Lower lobe of right lung (tissue), 2 donors: ENCODE measurements at places on chromosomes 4 and X. TPM values are rescaled to one million over a fixed set of nuclear protein-coding genes. Genes with fewer than 3 reads are reported as not detected.

- DNase-seq: no peak
These were observed 57.9 kb upstream of the SPRY1 start for GRCh38 chr4:123338715-123339114.

The MAGEE2 gene
- total RNA-seq: not detected

The NCAPG gene
- total RNA-seq: 2.2 TPM

DNA sequence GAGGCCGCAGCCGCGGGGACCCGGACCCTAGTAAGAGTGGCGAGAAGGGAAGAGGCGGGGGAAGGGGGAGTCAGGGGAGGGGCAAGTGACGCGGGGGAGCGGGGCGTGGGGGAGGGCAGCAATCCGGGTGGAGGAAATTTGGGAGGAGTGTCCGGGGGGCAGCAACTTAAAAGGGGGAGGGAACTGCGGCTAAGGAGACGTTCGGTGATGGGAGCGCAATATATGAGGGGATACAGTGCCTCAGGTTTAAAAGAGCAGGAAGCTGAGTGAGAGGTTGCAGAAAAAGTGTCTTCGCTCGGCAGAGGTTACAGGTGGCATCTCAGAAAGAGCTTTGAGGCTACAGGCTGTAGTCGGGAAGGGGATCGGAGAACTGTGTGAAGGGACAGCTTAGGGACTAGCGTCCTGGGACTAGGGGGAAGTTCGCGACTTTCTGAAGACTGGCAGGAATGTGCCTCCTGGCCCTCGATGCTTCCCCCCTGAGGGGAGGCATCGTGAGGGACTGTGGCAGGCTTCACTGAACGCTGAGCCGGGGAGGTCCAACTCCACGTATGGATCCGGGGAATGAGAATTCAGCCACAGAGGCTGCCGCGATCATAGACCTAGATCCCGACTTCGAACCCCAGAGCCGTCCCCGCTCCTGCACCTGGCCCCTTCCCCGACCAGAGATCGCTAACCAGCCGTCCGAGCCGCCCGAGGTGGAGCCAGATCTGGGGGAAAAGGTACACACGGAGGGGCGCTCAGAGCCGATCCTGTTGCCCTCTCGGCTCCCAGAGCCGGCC is 519 bp downstream of the FOXO4 start:
- no peak for DNase-seq

GRCh38 chrX:40975951-40976350 is 109.3 kb upstream of the USP9X start:
- no peak for DNase-seq

DNA sequence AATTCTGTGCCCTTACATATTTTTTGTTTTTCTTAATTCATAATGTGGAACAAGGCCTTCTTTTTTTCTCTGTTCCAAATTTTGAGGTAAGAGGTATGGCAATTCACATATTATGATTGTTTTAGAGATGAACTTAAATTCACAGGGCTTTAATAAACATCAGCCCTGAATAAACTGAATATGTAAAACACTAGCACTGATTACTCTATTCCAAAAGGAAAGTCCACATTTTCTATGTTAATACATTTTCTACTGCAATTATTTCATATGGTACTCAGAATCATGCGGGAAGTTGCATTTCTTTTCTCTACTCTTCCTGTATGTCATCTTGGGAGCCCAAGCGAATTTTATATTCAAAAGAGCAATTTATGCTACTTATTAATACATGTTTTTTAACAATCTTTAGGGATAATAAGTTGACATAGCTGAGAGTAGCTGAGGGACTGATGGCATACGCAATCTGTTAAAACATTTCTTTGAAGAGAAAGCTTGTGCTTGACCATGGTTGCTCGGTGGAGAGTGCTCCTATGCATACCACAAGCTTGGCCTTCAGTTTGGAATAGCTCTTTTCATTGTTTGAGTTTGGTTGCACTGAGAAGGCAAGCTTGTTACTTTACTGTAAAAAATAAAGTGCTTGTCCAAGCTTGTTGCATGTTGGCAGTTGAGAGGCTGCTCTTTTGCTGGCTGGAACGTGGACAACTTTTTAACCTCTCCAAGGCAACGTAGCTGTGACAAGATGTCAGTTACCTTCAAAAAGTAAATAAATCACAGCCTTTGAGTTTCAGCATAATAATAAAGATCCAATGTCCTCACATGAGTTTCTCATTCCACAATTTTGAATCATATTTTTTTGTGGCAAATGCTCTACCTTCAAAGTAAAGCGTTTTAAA is 196.3 kb upstream of the SPRY1 start:
- no peak for DNase-seq

The PNMA6F gene
- not detected for total RNA-seq

The FRAS1 gene
- total RNA-seq: 9.2 TPM

The COL4A5 gene
- 26.0 TPM for total RNA-seq

The LRCH2 gene
- 4.3 TPM for total RNA-seq

The SASH3 gene
- total RNA-seq: 74.9 TPM

GRCh38 chr4:159980826-159981468 is 878.1 kb downstream of the RAPGEF2 start:
- no peak for DNase-seq

The VCX gene
- not detected for total RNA-seq

- DNase-seq: no peak
These were observed 200.6 kb downstream of the CHIC2 start for GRCh38 chr4:53863736-53864365.

The ARSJ gene
- total RNA-seq: 8.4 TPM

DNA sequence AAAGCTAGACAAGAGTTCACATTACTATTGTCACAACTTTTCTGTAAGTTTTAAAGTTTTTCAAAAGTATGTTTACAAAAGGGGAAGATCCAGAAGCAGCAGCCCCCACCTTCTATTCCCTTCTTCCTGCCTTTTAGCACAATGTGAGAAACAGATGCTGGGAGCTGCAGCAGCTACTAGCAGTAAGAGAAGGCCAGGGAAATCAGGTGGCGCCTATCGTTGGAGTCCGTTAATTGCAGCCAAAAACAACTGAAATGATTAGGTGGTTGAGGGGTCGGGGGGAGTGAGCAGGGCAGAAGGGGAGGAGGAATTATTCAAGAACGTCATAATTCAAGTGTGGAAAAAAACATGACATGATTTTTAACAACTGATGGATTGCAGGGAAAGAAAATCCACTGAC is 27.4 kb downstream of the FRYL start:
- no peak for DNase-seq

- peak; percentile 71 for DNase-seq
These were observed 48.8 kb downstream of the MAP7D2 start for GRCh38 chrX:20067709-20068561.

DNA sequence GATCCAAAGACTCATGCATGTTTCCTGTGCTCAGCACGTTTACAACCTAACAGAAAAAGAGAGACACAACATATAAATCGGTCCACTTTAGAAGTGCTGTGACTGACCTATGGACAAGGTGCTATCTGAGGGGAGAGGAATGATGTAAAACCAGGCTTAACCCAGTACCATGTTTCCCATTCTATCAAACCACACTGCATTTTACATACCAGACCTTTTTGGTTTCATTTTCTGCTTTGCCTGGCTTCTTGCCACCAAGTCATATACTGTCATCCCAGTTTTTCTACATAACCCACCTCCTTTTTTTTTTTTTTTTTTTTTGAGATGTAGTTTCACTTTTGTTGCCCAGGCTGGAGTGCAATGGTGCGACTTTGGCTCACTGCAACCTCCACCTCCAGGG is 82.2 kb downstream of the KLF8 start:
- DNase-seq: no peak
